ENCODE measurements at places on chromosomes 3 and 15.
A peak's percentile ranks its signal among the peaks of the same experiment; 100 is the strongest.

GRCh38 chr3:31407665-31408064 is 125.1 kb upstream of the STT3B start:
- no peak for DNase-seq

DNA sequence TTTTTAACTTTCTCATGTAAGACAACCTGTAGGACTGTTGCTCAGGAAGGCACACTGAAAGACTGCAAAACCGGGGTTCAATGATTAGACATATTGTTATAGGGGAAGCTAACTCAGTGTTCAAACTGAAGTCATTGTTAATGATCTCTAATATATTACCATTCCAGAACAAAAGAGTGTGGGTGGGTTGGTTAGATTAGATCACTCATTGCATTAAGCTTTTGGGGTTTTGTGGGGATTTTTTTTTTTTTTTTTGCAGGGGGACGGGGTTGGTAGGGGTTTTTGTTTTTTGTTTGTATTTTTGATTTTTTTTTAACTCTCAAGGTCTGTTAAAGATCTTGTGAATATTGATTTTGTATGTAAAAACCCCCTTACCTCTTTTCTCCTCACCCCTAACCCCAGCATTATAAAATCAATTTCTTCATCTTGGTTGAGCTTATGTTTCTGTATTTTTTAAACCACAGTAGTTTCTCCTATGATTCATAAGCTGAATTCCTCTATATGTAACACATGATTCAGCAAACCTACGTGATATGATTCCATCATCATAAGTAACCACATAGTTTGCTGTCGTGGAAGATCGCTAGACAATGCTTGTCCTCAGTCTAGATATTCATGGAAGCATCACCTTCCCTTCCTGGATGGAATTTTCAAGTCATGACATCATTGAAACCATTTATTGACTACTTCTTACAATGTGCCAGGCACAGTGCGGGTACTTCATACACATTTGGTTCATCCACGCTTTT is 544.1 kb upstream of the MDFIC2 start:
- DNase-seq: peak; percentile 44

DNA sequence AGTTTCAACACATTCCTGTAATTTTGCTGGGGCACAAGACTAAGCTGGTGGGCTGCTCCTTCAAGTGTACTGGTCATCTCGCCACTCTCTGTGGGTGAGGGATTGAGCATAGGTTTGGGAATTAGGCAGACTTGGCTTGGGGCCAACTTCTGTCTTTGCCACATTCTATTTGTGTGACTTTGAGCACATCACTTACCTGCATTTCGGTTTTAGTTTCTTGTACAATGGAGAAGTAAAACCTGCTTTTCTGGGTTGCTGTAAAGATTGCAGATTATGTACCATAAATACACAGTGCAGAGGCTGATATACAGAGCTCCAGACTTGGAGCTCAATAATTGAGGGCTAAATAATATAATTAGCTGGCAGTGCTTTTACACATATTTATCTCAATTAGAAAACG is 162.1 kb downstream of the C3orf38 start:
- DNase-seq: no peak

DNA sequence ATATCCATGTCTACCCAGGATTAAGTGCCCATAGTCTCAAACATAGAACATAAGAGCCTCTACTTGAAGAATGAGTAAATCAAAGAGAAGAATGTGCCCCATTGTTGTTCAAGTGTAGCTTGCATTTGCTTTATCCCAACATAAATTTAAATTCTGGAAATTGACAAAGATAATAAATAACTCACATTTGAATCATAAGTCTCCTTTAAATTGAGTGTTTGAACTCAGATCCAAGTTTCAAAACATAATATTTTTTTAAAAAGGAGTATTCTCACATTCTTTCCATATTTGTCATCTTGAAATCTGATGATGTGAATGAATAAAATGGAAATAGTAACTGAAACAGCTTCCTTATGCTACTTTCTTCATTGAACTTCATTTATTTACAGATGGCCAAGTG is 135.2 kb downstream of the MECOM start:
- DNase-seq: no peak

- no peak for DNase-seq
Measured at GRCh38 chr3:10517627-10518026, 12.2 kb upstream of the ATP2B2 start.

GRCh38 chr15:67836477-67836876 is 3.4 kb downstream of the RNU6-1 start:
- DNase-seq: peak; percentile 67

- no peak for DNase-seq
Measured at GRCh38 chr15:58566029-58566428, 134.2 kb downstream of the LIPC start.

DNA sequence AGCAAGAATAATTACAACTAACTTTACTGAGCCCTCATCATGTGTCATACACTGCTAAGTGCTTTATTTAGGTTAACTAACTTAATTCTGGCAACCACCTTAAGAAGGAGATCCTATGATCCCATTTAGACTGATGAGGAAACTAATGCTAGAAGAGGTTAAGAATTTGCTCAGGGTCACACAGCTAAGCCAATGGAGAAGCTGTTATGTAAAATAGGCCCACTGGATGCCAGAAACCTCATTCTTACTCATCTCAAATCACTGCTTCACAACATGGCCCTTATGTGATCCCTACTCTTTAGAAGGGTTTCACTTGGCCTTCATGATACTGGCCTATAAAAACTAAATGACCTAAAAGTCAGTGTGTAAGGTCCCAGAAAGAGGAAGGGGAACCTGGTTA is 41.2 kb downstream of the IMPG2 start:
- no peak for DNase-seq

- no peak for DNase-seq
Measured at GRCh38 chr3:176737480-176738110, 459.7 kb downstream of the TBL1XR1 start.

DNA sequence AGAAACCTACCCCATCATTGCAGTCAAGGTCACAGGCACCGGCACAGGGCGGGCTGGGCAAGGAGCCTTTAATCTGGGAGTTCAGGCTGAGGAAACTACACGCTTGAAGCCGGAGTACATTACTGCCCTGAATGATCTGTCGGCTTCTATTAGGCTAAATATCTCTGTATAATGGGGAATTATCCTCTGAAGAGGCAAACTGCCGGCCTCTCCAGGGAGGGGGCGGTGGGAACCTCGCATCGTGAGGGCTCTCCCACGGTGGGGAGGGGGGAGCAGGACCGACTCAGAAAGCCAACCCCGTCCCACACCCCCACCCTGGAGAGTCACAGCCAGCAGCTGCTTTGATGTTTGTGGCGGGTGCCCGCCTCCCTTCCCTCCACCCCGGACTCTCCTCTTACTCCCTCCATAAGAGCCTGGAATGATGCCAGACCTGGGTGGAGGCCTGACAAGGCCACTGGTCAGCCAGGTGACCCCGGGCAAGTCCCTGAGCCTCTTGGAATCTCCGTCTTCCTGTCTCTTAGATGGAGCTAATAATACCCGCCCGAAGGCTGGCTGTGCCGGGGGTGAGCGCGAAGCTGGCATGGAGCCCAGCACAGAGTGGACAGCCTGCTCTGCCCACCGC is 63.4 kb upstream of the LINGO1 start:
- no peak for DNase-seq

- no peak for DNase-seq
Measured at GRCh38 chr15:83673385-83673784, 19.5 kb downstream of the ADAMTSL3 start.

DNA sequence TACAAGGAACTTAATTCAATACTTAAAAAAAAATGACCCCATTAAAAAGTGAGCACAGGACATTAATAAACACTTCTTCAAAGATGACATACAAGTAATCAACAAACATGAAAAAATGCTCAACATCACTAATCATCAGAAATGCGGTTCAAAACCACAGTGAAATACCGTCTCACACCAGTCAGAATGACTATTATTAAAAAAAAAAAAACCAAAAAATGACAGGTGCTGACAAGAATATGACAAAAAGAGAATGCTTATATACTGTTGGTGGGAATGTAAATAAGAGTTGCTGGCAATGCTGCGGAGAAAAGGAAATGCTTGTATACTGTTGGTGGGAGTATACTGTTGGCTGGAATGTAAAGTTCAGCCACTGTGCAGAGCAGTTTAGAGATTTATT is 358.3 kb upstream of the CBLB start:
- DNase-seq: no peak

DNA sequence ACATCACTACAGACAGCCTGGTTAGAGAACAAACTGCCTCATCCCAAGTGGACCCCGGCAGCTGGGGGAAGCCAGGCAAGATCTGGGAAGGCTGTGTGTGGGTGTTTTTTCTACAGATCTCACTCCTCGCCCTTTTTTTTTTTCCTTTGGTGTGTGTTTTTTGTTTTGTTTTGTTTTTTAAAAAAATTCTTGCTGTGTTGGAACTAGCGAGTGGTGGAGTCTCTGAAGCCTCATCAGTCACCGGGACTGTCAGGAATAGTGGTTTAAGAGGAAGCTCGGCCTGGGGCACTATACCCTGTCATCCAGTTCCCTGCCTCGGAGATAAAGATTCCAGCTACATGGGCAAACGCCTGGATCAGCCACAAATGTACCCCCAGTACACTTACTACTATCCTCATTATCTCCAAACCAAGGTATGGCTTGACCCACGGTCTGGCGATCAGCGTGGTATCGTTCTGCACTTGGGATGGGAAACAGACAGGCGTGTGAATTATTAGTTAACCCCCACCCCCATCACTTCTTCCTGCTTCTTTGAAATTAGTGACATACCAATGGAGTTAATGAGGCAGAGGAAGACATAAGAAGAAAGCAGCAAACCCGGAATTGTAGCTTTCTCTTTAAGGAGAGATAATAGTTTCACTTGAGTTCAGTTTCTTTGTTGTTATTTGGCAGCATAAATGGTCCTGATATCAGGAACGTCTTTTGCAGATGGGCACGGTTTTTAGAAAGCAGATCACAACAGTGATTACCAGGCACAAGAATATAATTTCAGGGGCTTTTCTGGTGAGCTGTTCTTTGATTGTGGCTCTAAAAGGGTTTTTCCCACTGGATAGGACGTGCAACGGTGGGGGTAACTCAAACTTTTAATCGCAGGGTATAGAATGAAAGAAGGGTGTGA is 722 bp downstream of the RBMS3 start:
- DNase-seq: peak; percentile 6

DNA sequence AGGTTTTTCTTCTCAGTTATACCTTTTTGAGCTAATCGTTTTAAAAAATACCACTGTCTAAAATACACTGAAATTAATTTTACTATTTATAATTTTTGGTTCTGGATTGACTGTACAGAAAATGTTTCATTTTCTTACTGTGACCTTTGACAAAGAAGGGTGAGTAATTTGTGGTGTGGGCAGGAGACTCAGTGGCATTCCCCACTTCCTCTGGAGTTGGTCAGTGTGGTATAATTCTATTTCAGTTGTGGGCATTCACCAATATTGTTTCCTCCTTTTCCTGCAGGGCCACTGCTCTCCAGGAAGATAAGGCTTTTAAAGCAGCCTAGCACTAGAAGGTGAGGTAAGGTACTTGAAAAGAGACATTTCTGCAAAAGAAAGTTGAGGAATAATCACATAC is 6.5 kb downstream of the DAG1 start:
- no peak for DNase-seq

GRCh38 chr3:54223063-54223462 is 100.7 kb downstream of the CACNA2D3 start:
- no peak for DNase-seq

Measured in RWPE1 (cell line).